ENCODE measurements at places on chromosomes 11 and 22.

- peak; percentile 5 for DNase-seq
Measured at GRCh38 chr22:26330971-26331625, 98.0 kb upstream of the ASPHD2 start.

- DNase-seq = no peak
Measured at GRCh38 chr11:108135845-108136544, 14.6 kb downstream of the ACAT1 start.

DNA sequence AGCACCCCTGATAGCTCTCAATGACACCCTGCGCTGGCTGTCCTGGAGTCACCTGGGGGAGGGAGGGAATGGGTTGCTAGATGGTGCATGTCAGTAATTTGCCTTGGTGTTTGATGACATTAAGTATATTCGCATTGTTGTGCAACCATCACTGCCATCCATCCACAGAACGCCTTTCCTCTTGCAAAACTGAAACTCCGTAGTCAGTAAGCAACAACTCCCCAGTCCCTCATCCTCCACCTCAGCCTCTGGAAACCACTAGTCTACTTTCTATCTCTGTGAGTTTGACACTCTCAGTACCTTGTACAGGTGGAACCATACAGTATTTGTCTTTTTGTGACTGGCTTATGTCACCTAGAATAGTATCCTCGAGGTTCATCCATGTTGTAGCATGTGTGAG lies 62.6 kb downstream of the PKNOX2 start:
- no peak for DNase-seq

GRCh38 chr22:49735411-49735900 lies 92.2 kb downstream of the BRD1 start:
- no peak for DNase-seq

- DNase-seq = no peak
Measured at GRCh38 chr11:98289617-98290263, 731.0 kb upstream of the CNTN5 start.

GRCh38 chr11:71504531-71504930 lies 22.5 kb upstream of the KRTAP5-7 start:
- no peak for DNase-seq

DNA sequence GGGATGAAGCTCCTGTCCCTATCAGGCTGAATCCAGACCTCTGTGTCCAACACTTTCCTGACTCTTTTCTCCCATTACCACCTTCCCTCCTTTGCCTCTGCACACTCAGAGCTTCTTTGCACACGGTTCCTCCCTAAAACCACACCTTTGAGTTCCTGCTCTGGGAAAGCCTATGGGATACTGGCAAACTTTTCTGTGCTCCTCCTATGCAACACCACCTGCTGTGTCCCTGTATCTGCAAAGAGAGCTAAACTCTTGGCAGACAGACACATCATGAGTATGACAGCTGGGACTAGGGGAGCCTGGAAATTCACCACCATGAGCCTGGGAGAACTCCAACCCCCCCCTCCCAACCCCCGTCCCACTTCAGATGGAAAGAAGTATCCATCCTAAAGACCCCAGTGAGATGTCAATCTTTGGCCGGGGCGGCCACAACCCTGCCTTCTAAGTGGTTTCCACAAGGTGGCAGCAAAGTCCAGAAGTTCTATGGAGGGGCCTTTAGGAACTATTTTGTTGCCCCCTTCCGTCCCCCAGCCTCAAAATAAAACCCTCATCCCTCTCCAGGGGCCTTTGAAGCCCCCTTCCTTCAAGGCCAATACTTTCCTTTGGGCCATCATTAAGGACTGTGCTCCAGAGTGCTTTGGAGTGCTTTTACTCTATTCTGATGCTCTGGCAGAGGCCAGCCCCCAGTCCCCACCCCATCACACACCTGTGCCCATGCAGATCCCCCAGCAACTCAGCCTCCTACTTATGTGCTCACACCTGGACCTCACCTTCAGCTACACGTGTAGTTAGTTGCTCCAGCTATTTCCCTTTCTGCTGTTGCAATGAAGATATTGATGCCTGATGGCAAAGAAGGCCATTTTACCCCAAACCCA lies 19.4 kb downstream of the HTR3A start:
- DNase-seq = no peak

DNA sequence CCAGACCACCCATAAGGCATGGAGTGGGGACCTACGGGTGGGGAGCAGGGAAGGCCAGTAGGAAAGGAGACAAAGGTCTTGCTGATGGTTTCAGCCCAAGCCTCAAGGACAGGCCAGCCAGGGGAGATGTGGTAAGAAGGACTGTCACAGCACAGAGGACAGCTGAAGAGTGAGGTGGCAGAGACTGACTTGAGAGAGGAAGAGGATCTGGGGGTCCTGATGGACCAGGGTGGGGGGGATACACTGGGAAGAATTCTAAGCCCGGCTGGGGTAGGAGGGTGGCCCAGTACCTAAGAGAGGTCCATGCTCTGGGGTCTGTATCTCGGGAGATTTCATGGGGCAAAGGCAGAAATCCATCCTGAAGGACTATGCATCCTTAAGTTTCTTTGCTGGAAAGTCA lies 66.1 kb upstream of the THY1 start:
- DNase-seq = no peak

DNA sequence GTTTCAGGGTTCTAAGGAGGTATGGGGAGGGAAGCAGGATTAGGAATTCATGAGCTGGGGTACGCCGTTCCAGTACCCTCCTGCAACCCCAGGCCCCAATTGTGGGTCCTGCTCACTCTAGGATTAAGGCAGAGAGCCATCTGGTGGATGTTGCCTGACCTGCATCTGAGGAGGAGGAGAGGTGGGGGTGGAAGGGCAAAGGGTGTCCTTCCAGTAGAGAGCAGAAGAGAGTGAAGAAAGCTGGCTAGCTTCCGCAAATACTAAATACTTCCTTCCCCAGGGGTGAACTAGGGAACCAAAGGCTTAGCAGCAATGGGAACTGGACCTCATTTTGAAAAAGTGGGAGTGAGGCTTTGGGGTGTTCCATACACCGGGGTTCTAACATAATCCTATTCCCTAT lies 10.6 kb downstream of the LRRC51 start:
- no peak for DNase-seq

- no peak for DNase-seq
Measured at GRCh38 chr11:31059529-31059928, 310.0 kb downstream of the DCDC1 start.

DNA sequence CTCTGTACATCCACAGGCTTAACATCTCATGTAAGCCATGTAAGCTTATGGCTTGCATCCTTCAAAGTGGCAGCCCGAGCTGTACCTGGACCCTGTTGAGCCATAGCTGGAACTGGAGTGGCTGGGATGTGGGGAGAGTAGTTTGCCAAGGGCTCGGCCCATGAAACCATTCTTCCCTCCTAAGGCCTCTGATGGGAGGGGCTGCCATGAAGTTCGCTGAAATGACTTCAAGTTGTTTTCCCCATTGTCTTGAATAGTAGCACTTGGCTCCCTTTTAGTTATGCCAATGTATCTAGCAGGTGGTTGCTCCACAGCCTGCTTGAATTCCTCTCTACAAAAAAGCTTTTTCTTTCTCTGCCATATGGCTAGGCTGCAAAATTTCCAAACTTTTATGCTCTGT lies 5.2 kb upstream of the CHORDC1 start:
- DNase-seq = no peak

DNA sequence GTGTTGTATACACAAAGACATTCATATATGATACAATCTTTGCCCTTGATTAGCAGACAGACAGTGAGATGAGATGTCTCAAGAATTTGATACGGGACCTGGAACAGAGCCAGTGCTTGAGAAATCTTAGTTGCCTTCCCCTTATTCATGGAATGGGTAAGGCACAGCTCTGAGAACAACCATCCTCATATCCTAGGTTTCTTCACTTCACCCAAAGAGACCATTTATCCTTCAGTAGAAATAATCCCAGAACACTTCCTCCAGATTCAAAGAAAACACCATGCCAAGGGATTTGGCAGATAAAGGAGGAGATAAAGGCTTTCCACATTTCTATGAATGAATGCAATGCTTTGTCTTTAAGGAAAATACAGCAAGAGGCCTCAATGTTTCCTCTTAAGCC lies 8.8 kb upstream of the IZUMO1R start:
- no peak for DNase-seq

DNA sequence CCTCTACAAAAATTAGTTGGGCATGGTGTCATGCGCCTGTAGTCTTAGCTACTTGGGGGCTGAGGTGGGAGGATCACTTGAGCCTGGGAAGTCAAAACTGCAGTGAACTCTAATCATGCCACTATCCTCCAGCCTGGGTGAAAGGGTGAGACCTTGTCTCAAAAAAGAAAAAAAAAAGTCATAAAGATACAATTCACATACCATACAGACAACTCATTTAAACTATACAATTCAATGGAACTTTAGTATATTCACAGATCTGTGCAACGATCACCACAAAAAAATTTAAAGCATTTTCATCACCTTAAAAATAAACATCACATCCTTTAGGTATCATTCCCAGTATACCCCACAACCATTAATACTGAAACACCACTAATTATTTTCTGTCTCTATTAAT lies 201.2 kb downstream of the PGR start:
- DNase-seq = no peak

GRCh38 chr22:23752090-23752691 lies 1.3 kb upstream of the ZNF70 start:
- no peak for DNase-seq

GRCh38 chr22:24421428-24421931 lies 5.9 kb upstream of the ADORA2A start:
- DNase-seq = no peak

- DNase-seq = no peak
Measured at GRCh38 chr11:32817181-32817851, 12.4 kb upstream of the PRRG4 start.

- no peak for DNase-seq
Measured at GRCh38 chr11:11944444-11944843, 64.0 kb downstream of the DKK3 start.

- no peak for DNase-seq
Measured at GRCh38 chr22:46473021-46473779, 64.2 kb downstream of the CELSR1 start.

DNA sequence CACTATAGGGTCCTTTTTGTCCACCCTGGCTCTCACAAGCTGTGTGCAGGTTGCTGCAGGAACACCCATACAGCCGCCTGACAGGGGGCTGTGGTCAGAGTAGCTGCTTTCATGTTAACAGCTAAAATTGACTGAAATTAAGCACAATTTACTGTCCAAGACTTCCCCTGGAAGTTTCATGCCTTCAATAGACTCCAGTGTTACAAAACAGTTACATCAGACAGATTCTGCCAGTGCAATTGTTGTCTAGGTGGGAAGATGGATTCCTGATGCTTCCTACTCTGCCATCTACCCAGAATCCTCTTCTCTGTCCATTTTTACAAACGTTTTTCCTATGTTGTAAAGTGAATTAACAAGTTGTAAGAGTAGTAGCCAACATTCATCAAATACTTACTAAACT lies 5.3 kb upstream of the TSKU start:
- no peak for DNase-seq

DNA sequence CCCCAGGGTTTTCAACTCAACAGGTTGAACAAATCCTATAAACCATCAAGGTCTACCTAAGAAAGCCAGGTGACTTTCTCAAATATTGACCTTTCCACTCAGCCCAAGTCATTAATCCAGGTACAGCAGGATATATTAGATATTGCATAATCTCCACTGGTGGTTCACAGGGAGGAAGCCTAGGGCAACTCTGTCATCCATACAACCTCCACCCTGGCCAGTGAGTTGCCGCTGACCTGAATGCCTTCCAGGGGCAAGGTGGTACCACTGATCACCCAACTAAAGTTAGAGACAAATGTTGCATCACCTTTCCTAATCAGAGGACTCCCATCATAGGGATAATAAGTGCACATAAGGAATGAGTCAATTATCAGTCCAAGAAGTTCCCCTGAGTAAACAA lies 22.9 kb downstream of the GUCD1 start:
- DNase-seq = no peak

DNA sequence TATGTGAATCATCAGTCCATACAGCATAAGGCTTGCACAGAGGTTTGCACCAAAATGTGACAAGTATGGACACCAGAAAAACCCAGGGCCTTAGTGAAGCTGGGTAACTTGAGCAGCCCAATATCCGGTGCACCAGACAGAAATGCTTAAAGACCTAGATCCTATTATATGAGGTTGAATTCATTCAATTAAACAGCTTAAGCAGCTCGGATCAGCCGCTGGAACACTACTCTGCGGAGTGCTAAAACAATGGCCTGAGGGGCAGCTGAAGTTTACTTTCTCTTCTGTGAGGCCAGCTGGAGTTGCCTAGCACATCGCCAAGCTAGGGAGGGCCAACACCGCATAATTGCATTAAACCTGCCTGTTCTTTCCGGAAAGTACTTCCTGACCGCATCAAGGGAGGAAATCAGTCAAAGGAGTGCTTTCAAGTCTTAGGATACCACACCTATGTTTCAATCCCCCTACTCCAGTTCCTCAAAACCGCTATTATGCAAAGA lies 17.0 kb upstream of the FAM181B start:
- DNase-seq = no peak

- DNase-seq = no peak
Measured at GRCh38 chr11:16393340-16393739, 37.0 kb upstream of the SOX6 start.

DNA sequence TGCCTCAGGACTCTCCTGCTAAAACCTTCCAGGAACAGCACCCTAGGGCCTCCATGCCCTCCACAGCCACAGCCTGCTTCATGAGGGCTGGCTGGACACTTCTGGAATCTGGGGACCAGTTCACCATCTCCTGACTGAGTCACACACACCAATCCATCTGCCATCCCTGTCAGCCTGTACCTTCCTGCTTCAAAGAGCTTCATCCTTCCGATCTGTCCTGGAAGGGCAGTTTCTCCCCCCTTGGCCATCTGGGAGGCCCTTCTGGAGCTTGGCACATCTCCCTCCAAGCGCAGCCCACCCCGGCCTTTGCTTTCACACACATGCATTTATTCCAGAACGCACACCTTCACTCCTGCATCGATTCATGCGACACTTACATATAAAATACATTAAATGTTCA lies 13.0 kb downstream of the APBB1 start:
- no peak for DNase-seq

GRCh38 chr11:134488913-134489312 lies 76.9 kb upstream of the B3GAT1 start:
- no peak for DNase-seq

DNA sequence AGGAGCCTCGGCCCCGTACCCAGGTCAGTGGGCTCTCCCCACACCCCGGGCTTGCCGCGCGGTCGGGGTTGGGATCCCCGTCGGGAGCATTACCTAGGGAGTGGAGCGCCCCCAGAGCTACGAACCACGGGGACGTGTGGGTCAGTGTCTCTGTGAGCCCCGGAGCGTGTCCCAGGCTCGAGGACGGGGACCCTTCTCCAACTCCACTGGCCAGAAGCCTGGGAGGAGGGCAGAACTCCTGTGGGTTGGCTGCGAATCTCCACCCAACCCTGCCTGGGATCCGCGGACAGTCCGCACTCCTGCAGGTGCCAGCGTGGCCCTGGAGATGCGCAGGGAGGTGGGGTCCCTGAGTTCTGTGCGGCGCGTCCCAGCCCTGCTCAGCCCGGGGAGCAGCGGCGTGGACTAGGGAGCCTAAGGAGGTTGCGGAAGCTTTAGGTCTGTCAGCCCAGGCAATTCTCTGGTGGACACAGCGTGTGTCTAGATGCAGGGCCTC lies 346 bp downstream of the PPFIBP2 start:
- DNase-seq = no peak

GRCh38 chr11:8658321-8659057 lies 24.0 kb downstream of the TRIM66 start:
- DNase-seq = peak; percentile 62

- no peak for DNase-seq
Measured at GRCh38 chr22:30743257-30744020, 48.8 kb downstream of the OSBP2 start.

Measured in skeletal muscle cell (primary cell).